ENCODE measurements at places on chromosomes 1 and 21.

GRCh38 chr1:30903343-30904034 is 5.1 kb downstream of the SDC3 start:
- no peak for DNase-seq

- DNase-seq: no peak
Measured at GRCh38 chr1:20478057-20478635, 7.9 kb downstream of the CAMK2N1 start.

GRCh38 chr1:61670445-61670844 is 54.5 kb downstream of the TM2D1 start:
- no peak for DNase-seq

- no peak for DNase-seq
Measured at GRCh38 chr1:169461390-169462000, 24.2 kb downstream of the SLC19A2 start.

Measured in WTC11 (cell line).